ENCODE measurements at places on chromosomes 13 and 19. TPM values are rescaled to one million over a fixed set of nuclear protein-coding genes. Genes with fewer than 3 reads are reported as not detected.

DNA sequence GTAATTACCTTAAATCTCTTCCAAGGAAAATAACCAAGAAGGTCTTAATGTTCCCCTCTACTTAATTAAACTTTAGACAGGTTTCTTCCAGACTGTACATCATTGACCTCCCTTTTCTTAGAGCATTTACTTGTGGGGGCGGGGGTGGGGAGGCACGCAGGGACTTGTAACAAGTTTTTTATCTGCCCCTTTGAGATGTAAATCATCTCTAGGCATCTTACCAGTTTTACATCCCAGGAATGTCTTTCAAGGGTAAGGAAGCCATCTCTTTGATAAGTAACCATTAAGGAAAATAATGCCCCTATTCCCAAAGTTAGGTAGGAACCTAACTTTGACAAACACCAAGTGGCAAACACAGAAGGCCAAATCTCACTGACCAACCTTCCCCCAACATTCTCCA is 528.6 kb downstream of the SUCLA2 start:
- DNase-seq = no peak

GRCh38 chr13:99972190-99972731 is 694 bp upstream of the ZIC5 start:
- DNase-seq = no peak

GRCh38 chr19:51641648-51642047 is 5.0 kb downstream of the SIGLEC14 start:
- DNase-seq = no peak

DNA sequence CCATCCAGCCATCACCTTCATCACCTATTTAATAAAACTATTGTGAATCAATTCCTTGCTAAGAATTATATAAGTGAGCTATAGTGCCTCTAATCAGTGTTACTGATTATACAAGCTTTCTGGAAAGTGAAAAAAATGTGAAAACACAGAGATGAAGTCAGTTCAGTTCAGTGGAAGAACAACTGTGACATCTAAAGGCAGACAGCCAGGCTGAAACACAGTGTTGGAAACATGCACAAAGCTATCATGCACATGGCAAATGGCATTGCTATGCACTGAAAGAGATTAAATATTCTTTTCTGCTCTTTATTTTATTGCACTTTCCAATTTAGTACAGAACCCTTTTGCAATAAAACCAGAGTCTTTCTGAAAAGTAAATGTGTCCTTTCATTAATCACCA is 294.0 kb downstream of the RBM26 start:
- DNase-seq = no peak

GRCh38 chr19:10737722-10738121 is 19.8 kb downstream of the DNM2 start:
- no peak for DNase-seq

GRCh38 chr19:35045667-35046300 is 4.3 kb downstream of the HPN start:
- DNase-seq = no peak

GRCh38 chr13:70370924-70371323 is 262.7 kb upstream of the KLHL1 start:
- DNase-seq = no peak

DNA sequence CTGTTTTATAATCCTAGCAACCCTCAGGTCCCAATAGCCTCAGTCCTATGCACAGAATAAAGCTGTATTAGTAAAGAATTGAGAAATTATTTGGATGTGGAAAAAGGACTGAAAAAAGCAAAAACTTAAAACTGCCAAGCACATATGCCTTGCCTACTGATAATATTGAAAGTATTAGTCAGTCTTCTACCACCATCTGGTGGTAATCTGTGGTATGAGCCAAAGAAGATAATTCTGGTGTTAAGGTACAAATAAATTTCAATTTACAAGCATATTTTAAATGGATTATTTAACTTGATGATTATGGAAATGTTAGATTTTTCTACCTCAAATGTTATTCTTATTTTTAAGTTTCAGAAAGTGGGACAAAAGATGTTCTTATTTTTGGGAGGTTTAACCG is 460.3 kb upstream of the KLHL1 start:
- DNase-seq = peak; percentile 16

DNA sequence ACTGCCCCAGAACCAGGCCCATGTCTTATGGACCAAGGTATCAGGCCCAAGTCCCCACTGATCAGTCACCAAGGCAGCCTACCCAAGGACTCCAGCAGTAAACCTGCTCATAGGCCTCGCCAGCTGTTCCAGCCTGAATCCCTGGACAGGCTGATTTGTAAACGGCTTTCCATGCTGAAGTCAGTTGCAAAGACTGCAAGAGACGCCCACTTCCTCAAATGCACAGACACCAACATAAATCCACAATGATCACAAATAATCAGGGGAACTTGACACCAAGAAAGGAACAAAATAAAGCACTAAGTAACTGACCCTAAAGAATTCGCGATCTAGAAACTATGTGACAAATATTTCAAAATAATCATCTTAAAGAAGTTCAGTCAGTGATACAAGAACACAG is 75.2 kb downstream of the RXFP2 start:
- no peak for DNase-seq

DNA sequence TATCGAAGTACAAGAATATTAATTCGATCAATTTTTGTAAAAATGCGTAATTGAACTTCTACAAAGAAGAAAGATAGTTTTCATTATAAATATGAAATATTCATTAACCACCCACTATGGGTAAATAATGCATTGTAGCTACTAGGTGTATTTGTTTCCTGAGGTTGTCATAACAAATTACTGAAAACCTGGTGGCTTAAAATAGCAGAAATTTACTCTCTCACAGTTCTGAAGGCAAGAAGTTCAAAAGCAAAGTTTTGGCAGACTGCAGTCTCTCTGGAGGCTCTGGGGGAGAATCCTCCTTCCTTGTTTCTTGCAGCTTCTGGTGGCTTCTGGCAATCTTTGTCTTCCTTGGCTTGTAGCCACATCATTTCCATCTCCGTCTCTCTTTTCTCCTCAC is 99.2 kb upstream of the MIR17HG start:
- DNase-seq = no peak

GRCh38 chr13:74253161-74253560 is 119.0 kb upstream of the KLF12 start:
- no peak for DNase-seq

DNA sequence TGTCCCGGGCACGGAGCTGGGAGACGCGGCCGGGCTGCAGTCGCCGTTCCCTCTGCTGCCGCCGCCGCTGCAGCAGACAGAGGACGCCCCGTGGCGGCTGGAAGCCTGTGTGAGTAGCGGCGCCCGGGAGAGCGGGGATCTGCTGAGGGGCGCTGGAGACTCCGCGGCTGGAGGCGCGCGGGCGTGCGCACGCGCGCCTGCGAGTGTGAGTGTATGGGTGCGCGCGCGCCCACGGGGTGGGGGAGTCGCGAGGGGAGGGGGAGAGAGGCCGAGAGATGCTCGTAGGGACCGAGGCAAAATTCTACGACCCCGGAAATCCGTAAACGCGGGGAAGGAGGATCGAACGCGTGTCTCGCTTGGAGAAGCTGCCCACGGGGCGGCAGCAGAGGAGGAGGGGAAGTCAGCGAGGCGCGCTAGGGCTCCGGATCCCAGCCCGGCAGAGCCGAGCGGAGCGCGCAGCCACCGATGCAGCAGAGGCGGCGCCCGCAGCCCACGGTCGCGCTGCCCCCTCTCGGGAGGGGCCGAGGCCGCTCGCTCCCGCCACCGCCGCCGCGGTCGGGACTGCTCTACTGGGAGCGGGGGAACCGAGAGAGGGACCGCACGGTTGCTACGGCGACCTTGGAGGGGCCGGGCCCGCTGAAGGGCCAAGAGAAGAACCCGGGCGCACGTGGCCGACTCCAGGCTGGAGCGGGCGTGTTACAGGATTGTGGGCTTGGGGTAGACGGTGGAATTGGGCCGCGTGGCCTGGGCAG is at the start of gene ENOX1:
Gene ENOX1, minus strand, starts transcription at position 207 of the 752 bp plus-strand sequence.
- DNase-seq = no peak

- no peak for DNase-seq
Observed at GRCh38 chr19:49132974-49133609, 13.7 kb downstream of the PPFIA3 start.

GRCh38 chr13:79401259-79402070 is 4.6 kb downstream of the RBM26 start:
- DNase-seq = no peak

DNA sequence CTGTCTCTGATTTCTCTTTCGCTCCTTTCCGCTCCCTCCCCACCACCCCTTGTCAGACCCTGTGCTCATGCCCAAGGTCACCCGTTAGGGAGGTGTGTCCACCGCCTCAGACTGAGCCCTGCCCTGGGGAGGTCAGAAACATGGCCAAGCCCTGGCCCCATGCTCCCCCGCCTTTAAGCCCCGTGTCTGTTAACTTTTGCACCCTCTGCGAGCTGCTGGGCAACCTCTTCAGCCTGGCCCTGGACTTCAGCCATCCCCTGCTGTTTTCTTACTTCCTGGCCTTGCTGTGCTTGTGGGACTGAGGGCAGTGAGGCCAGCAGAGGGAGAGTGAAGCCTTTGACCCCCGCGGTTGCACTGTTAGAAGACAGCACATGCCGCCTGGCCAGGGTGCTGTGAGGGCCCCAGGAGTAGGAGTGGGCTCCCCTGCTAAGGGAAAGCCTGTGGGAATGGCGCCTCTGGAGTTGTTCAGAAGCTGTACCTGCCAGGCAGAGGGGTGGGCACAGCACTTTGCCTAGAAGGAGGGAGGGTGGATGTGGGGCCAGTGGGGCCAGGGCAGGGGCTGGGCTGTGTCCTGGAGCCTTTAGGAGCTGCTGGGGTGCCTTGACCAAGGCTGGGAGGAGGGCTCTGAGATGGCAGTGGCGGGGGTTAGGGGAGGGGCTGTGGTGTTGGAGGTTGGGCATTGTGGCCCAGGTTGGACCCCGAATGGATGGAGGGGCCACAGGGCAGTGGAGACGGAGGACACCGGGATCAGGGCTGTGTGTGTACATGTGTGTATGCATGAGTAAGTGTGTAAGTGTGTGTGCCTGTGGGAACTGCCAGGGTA is 7.9 kb downstream of the UPF1 start:
- no peak for DNase-seq

- no peak for DNase-seq
Observed at GRCh38 chr19:1481893-1482360, 2.9 kb upstream of the C19orf25 start.

C1QTNF9 gene
- not detected for total RNA-seq

SLAIN1 gene
- 3.4 TPM for total RNA-seq

PLA2G4C gene
- total RNA-seq = 309 TPM

DNASE2 gene
- 40.1 TPM for total RNA-seq

EXOC3L2 gene
- total RNA-seq = 9.3 TPM

CD177 gene
- total RNA-seq = 0.06 TPM

CERS4 gene
- 29.3 TPM for total RNA-seq

ACER1 gene
- total RNA-seq = not detected

ICAM1 gene
- total RNA-seq = 564 TPM

PBX4 gene
- 0.19 TPM for total RNA-seq

Data from glomerular endothelial cell (primary cell).